Nephron progenitor cell (in vitro differentiated cells): ENCODE measurements at places on chromosomes 6 and 20.

DNA sequence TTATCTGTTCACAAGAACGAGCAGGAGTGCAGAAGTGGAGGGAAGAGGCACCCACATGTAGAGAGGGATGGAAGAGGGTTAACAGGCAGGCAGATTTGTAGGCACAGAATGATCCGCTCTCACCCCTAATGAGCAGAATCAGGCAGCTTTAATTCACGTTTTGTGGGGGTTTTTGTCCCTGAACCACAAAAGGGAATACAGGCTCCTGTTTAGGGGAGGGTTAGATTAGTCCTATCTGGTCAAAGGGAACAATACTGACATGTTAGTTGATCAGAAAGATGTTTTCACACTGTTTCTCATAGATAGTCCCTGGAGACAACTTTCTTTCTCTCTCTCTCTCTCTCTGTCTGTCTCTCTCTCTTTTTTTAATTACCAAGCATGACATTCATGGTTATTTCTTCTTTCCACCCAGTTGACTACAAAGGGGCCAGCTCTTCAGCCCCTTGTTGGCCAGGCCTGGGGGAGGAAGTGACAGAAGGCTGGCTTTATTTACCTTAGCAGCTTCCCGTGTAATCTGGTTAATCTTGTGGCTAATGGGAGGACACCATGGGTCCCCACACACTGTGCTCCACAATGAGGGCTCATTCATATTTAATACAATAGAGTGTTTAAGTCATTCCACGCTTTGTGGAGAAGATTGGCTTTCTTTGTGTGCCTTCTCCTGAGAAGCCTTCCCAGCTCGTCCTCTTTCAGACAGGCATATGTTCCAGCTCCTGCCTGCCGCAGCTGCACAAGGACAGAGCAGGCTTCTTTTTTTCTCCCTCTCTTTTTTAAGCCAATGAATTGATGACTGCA, 958.8 kb downstream of the TFAP2A start:
- peak; percentile 3 for DNase-seq

GRCh38 chr20:20440886-20441658, 73.2 kb downstream of the INSM1 start:
- DNase-seq = no peak

- DNase-seq = no peak
Observed at GRCh38 chr6:168037242-168037641, 39.8 kb downstream of the KIF25 start.

DNA sequence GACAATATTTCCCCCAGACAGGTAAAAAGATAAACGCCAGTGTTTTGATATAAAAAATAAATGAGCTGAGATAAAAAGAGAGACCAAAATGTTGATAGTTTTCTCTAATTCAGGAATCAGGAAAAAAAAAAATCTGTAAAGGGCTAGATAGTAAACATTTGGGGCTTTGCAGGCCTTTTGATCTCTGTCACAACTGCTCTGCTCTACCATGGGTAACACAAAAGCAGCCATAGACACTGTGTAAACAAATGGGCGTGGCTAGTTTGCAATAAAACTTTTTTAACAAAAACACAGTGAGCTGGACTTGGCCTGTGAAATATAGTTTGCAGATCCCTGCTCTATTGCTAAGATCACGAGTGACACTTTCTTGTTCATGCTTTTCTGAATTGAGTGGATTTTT, 219.1 kb upstream of the STXBP5 start:
- DNase-seq = peak; percentile 12

- DNase-seq = no peak
Observed at GRCh38 chr6:41716516-41717391, 18.7 kb downstream of the TFEB start.
